ENCODE measurements at places on chromosomes 11 and 22.

GRCh38 chr11:15687342-15687741, 572.6 kb downstream of the INSC start:
- no peak for DNase-seq

GRCh38 chr22:29260601-29261315, 7.0 kb downstream of the RHBDD3 start:
- DNase-seq = no peak

- no peak for DNase-seq
Measured at GRCh38 chr11:62370743-62371440, 33.6 kb downstream of the ASRGL1 start.

DNA sequence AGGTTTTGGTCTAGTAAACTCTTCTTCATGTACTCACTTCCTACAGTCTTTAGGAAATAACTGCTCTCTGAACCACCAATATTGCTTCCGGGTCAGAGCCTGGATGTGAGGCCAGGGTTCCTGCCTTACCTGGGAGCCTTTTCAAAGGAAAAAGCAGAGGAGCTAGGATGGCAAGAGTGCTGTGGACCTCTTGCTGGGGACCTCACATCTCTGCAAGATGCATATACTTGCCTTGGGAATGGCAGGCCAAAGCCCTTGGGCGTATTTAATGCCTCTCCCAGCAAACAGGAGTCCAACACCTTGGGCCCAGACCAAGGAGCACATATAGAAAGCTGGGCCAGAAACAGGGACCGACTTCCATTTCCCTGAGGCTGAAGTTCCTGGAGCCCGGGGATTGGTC, 5.3 kb downstream of the GLB1L2 start:
- no peak for DNase-seq

DNA sequence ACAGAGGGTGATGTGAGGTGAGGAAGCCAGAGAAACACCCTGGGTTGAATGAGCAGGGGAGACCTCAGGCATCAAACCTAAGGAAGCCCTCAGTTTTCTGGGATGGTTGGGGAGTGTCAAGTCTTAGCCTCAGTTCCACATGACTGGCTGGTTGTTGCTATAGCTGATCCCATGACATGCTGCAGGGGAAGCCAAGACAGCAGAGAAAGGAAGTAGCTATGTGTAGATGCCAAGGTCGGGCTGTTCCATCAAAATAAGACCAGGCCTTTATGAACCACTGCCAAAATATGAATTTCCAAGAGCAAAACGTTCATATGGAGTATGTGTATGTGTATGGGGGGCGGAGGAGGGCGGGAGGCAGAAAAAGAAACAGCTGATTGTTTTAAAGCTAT, 11.6 kb downstream of the CD59 start:
- no peak for DNase-seq

GRCh38 chr22:38207898-38208432, 6.2 kb downstream of the MAFF start:
- DNase-seq = no peak

DNA sequence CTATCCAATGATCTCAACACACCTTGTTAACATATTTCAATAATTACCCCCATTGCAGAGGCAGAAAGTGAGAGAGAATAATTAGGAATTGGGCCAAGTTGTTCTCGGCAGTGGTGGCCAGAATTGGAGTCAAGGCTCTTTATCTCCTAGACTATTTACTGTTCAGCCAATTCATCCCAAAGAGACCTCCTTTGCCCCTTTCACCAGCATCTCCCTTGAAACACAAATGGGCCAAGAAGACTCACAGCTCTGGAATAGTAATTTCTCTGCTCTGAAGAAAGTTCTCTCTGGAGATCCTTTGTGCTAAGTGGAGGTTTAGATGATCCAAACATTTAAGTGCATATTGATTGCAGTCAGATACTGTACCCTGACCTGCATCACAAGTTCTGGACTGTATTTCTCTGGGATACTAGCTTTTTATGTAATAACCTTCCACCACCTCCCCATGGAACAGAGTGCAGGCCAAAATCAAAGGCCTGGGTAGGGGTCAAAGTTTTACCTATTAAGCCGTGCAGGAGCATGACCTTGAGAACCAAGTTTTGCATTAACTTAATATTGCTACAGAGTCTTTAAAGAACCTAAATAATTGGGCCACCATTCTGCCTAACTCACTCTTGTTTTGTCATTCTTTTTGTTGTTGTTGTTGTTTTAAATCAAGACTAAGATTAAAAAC, 19.6 kb upstream of the CADM1 start:
- no peak for DNase-seq

- DNase-seq = no peak
Measured at GRCh38 chr11:108483163-108483562, 15.0 kb downstream of the POGLUT3 start.

- DNase-seq = no peak
Measured at GRCh38 chr22:47173535-47174021, 411.1 kb downstream of the TBC1D22A start.

GRCh38 chr11:17498058-17498457, 21.4 kb upstream of the ABCC8 start:
- DNase-seq = no peak

DNA sequence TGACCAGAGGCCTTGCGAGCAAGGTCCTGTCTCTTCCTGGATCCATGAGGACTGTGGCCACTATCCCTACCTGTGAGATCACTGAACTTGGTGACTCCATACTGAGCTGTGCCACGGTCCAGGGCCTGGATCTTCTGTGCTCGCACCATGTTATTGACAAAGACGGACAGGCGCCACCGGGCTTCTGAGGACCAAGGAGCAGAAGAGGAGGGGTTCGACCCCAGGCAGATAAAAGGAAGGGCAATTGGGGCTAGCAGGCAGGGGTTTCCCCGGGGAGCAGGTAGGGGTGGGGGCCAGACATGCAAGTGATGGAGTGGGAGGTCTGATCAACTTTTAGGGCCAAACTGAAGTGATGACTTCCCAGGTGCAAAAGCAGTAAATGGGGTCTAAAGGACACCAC, 2.2 kb downstream of the CTSF start:
- DNase-seq = no peak

DNA sequence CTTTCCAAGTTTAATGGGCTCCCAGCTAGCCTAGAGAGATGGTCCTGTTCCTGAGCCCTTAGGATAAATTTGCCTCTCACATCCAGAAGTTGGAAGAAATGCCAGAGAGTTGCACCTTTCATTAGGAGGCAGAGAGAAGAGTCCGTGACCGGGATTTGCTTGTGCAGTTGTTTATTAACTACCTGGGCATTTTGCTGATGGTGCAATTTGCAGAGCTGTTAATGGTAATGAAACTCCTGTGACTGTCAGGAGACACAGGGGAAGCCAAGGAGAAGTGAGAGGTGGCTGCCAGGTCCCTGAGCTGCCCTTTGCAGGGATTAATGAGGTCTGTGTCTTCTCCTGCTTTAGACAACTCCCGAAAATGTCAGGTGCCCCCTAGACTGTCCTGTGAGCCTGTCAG, 69.1 kb upstream of the B3GAT1 start:
- no peak for DNase-seq

DNA sequence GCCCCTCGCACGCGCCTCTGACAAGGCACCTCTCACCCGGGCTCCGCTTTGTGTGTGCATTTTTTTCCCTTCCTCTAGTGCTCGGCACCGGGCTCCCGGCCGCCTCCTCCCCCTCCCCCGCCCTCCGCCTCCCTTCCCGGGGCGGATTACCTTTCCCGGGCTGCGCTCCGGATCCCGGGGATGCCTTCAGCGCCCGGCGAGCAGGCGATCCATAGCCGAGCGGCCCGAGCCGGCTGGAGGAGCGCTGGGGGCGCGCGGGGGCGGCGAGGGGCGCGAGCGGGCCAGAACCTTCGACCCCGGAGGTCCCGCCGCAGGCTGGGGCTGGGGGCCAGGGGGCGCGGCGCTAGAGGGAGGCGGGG, 282 bp downstream of the MPPED2 start:
- DNase-seq = no peak

DNA sequence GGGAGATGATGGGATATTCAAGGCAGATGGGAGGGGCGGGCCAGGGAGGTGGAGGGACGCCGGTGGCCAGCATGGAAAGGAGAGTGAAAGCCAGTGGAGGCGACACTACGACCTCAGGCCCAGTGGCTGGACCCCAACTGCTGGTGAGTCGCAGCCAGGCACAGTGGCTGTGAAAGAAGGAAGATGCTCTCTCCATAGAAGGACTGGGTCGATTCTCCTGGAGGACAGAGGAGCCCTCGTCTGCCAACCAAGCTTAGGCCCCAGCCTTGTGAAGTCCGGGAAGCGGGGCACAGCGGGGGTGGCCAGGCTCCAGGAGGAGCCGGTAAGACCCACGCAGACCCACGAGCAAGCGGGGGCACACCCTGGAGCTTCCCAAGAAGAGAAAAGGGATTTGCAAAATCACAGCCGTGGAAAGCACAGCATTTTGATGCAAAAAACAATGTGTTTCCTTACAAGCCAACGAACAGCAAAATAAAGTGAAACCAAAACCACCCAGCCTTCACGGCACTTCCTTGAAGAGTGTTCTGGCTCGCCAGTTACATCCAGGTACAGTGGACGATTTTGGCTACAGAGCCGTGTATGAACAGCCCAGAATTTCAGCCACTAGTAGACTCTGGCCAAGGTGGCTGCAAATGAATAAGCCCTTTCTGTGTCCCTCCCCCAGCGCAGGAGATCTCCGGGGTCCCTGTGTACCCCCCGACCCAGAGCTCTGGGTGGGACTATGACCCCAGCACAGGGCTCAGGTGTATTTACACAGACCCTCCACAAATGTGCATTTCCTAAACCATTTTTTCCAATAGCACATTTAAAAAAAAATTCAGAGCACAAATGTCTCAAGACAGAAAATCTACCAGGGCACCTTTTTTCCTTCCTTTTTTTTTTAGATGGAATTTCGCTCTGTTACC, 96.9 kb downstream of the TRMU start:
- DNase-seq = peak; percentile 46

DNA sequence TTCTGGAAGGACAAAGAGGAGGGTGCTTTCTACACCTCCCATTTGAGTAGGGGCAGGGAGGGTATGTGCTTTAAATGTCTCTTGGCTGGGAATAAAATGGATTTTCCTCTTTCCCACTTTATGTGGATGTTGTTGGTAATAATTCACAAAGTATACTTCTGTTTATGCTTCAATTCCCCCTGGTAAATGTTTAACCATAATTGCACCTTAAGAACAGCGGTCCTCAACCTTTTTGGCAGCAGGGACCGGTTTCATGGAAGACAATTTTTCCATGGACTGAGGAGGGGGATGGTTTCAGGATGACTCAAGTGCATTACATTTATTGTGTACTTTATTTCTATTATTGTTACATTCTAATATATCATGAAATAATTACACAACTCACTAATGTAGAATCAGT, 4.0 kb upstream of the TP53AIP1 start:
- no peak for DNase-seq

- DNase-seq = peak; percentile 80
Measured at GRCh38 chr11:33687733-33688479, 12.7 kb downstream of the C11orf91 start.

GRCh38 chr11:92804388-92804966, 165.0 kb upstream of the MTNR1B start:
- peak; percentile 55 for DNase-seq

GRCh38 chr11:111272420-111272819, 25.9 kb upstream of the POU2AF3 start:
- no peak for DNase-seq

DNA sequence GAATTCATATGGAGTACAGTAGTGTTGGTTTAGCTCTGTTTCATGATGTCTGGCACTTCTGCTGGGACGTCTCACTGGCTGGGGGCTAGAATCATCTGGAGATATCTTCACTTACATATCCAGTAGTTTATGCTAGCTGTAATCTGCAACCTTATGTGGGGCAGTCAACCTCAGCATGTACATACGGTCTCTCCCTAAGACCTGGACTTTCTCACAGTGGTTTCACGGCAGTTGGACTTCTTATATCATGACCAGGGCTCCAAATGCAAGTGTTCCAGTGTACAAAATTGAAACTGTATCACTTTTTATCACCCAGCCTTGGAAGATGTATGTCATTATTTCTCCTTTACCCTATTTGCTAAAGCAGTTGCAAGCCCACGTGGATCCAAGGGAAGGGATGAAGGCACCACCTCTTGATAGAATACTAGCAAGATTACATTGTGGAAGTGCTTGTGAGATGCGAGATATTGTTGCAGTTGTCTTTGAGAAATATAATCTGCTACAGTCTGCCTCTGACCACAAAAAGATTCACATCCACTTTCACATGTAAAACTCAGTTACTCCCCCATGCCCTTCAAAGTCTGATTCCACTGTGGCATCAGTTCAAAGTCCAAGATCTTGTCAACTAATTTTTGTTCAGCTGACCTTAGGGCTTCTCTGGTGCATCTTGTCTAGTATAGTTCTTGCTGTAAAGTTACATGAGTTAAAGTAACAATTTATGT, 316.6 kb upstream of the NCAM1 start:
- no peak for DNase-seq

DNA sequence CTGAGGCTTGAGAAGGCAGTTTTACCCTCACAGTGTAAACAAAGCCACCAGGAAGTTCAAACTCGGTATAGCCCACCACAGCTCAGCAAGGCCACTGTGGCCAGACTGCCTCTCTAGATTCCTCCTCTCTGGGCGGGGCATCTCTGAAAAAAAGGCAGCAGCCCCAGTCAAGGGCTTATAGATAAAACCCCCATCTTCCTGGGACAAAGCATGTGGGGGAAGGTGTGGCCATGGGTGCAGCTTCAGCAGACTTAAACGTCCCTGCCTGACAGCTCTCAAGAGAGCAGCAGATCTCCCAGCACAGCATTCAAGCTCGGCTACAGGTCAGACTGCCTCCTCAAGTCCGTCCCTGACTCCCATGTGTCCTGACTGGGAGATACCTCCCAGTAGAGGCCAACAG, 69.7 kb downstream of the TTC28 start:
- DNase-seq = no peak

DNA sequence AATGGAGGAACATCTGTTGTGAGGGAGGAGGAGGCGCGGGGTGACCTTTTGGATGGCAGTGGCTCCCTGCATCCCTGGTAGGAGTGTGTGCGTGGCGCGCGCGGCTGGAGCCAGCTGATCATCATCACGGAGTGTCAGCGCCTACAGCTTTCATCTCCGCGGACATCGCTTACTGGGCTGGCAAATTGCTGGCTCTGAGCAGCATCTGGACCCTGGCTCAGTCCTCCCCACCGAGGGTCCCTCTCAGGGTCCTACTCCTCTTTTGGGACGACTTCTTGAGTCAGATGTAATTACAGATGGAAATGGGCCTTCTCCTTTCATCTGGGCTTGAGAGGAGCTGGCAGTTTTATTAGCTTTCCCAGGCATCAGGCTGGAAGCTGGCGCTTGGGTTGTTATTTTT, 85.3 kb downstream of the CACNA1I start:
- DNase-seq = no peak
